ENCODE measurements at places on chromosomes 12 and 14. TPM values are rescaled to one million over a fixed set of nuclear protein-coding genes. Genes with fewer than 3 reads are reported as not detected.

DNA sequence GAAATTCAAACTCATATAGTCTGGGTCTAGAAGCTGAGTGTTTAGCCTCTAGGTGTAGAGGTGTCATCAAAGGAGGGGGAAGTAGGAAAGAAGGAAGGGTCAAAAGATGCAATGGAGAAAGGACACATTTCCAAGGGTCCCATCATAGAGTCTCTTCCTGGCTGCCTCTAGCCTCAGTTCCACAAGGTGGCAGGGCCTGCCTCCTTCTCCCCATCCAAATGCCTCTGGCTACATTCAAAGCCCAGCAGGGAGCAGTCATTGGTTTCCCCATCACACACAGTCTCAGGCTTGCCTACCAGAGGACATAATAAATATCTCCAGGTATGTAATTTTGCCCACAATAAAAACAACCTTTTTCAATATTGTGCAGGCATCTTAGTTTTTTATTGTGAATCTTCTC, 2.1 kb upstream of the CCT2 start:
- no peak for DNase-seq

- DNase-seq, result peak; percentile 75
These were observed 105.0 kb downstream of the PPP2R5E start for GRCh38 chr14:63438065-63438757.

GRCh38 chr14:87971010-87971409, 22.0 kb downstream of the GALC start:
- no peak for DNase-seq

The NEUROD4 gene
- total RNA-seq, result not detected

DNA sequence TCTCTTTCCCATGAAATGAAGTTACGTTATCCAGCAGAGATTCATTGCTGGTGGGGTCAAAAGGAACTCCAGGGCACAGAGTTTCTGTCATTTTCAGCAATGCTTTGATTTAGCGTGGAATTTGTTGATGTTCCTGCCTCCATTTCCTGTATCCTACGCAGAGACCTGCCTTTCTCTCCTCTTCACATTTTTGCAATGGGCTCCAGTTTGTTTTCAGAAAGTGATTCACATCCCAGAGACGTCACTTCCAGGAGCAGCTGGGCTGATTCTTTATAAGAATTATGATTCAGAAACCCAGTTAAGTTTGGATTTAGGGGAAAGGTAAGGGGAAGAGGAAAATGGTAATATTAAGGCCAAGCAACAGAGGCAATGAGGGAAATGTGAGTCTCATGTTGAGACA, 11.6 kb downstream of the RNASE10 start:
- peak; percentile 67 for DNase-seq

The FAM186B gene
- 0.19 TPM for total RNA-seq
